Left lobe of liver (tissue), 2 donors: ENCODE measurements at places on chromosomes 12 and 14. TPM values are rescaled to one million over a fixed set of nuclear protein-coding genes. Genes with fewer than 3 reads are reported as not detected.

DNA sequence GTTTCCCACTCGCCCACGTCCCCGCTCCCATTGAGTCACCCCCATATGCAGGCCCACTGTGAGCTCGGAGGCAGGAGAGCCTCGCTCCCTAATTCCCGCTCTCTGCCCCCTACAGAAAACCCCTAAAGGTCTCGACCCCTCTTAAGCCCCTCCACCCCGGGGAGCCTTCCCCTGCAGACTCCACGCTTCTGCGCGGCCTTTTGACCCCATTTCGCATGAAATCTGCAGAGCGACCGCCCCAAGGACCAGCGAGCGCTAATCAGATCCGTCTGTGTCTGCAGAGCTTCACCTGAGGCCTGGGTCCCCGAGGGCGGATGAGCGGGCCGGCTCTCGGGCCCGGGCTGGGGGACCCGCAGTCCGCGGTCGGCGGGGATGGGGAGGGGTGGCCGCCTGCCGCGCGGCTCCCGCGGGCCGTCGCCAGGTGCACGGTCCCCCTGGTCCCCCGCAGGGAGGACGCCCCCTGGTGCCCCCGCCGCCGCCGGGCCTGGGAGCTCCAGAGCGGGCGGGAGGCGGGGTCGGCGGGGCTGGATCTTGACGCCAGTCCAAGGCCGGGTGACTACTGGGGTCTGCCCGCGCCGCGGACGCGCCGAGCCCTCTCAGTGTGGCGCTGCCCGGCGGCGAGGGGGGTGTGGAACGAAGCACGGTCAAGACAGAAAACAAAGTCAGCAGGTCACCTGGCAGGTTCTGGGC, 10.1 kb downstream of the BMP4 start:
- DNase-seq = peak; percentile 52

DNA sequence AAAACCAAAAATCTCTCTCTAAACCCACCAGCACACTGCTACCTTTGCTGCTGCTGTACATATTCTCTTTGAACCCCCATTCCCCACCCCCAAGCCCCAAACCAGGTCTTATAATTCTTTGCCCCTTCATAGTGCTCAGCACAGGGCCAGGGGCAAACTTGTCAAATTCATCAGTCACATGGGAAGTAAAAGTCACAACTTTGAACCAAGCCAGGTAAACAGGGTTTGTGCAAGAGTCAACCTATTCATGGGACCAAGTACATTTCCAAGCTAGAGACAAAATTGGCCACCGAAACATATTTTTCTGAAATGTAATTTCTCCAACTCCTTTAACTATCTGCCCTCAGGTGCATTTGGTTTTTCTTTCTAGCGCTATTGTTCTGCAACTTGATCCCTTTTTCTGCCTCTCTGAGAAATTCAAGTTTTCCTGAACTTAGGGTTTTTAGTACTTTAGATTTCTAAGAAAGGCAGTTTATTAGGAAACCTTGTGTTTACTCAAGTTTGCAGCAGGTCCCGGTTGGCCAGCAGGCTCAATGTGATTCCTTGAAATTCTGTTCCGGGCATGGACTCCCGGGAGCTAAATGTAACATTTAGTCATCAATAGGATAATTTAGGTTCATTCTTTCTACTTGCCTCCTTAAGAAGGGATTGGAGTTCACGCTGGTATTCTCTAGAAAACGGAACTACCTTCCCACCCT, 230.5 kb downstream of the EFCAB11 start:
- no peak for DNase-seq

The LRIG3 gene
- total RNA-seq = 10.8 TPM

GRCh38 chr14:74951443-74952179, 3.8 kb downstream of the PGF start:
- no peak for DNase-seq

DNA sequence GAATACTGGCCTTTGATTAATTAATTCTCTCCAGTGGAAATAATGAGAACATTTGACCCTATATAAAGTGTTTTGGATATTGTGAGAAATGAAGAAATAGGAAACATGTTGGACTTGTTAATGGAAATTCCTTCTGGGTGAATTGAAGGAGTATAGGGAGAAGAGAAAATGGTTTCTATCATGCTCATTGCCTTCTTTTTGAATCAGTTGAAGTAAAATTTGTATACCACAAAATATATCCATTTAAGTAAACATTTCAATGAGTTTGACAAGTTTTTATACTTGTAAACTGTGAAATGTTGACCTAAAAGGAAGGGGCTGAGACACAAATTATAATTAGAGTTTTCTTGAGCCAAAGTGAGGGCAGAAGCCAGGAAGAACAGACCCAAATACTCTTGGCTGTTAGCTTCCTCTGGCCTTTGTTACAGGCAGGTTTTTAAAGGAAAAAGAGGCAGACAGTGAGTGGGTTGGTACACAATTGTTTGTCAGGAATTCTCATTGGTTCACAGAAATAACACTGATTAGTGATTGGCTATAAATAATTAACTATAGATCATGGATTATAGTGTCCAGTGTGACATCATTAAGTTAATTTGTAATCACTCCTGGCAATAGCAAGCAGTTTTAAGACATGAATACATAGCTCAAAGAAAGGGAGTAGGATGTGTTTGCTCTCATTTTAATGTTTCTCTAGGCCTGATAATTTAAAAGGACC, 826 bp downstream of the ZNF705A start:
- DNase-seq = no peak

DNA sequence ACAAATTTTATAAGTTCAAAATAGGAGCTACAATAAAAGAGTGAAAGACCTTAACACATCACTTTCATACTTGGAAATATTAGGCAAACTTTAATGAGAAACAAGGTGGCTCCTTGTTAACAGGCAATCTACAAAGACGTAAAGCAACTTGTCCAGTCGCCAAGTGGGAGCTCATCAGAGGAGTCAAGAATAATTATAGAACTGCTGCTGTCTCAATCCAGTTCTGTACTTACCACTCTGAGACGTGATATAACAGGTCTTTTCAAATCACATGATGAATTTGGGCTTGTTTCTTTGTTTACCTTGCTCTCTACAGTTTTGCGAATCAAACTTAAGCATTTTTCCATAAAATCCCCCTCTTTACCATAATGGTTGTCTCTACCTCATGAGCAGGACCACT, 3.6 kb downstream of the YBX3 start:
- no peak for DNase-seq

DNA sequence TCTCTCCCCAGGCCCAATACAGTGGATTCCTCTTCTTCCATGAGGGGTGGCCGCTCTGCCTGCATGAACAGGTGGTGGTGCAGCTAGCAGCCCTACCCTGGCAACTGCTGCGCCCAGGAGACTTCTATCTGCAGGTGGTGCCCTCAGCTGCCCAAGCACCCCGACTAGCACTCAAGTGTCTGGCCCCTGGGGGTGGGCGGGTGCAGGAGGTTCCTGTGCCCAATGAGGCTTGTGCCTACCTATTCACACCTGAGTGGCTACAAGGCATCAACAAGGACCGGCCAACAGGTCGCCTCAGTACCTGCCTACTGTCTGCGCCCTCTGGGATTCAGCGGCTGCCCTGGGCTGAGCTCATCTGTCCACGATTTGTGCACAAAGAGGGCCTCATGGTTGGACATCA, 3.8 kb downstream of the ARHGEF40 start:
- DNase-seq = no peak

The SPX gene
- total RNA-seq = 0.23 TPM
